ENCODE measurements at places on chromosomes 5 and 9.

DNA sequence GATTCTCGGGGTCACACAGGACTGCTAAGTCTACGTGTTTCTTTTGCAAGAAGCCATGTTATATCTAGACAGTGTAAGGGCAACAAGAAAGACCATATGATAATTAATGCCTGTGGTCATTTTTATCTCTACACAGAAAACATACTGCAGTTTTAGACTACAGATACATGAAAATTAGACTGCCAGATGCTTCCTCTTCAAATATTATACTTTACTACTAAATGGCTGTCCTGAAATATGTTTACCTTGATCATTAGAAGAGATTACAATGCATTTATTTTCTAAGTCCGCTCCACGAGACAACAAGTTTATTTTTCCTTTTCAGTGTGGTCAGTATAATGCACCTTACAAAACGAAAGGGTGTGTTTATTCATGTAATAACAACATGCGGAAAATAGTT, 147.6 kb downstream of the KIAA0825 start:
- DNase-seq: no peak

- DNase-seq: peak; percentile 2
Measured at GRCh38 chr5:15598294-15598902, 98.4 kb downstream of the FBXL7 start.

GRCh38 chr9:33637881-33638280, 113.8 kb downstream of the ANKRD18B start:
- DNase-seq: no peak

DNA sequence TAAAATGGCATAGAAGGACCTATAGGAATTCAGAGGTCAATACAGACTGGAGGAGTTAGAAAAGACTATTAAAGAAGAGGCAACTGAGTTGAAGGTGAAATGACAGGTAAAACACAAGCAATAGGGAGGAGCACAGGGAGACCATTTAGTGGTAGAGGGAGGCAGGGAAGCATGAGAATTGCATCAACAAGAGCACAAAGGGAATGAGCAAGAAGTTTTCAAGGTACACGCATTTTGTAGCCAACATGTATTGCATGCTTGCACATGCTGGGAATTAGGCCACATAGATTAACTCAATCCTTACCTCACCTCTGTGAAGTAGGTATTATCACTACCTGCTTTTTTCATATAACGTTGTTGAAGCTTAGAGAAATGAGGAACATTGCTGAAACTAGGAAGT, 42.3 kb downstream of the PLPP1 start:
- no peak for DNase-seq

GRCh38 chr9:129321286-129322021, 143.4 kb upstream of the IER5L start:
- DNase-seq: no peak

- DNase-seq: no peak
Measured at GRCh38 chr9:31894008-31894407, 490.4 kb upstream of the ACO1 start.

DNA sequence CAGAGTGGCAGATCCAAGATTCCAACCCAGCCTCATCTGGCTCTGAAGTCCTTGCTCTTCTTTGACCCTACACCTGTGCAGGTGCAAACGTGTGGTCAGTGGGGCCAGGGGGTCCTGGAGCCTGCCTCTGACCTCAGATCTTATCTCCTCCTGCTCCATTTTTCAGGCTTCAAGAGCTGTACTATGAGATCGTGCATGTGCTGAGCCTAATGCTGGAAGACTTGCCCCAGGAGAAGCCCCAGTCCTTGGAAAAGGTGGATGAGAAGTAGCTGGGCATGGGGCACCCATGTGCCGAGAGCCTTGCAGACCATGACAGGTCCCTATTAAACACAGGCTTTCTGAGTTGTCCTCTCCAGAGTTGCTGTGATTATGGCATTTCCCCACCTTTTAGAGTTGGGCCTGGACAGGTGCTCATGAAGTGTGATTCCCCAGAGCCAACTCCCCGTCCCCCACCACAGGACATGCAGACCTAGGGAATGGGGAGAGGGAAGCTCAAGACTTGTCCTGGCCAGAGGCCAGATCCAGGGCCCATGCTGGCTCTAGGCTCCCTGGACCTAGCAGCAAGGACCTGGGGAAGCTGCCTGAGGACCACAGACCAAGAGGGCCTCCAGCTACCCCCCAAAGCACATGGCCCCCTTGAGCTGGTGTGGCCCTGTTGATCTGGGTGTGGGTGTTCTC, 22.5 kb downstream of the PITX1 start:
- no peak for DNase-seq

DNA sequence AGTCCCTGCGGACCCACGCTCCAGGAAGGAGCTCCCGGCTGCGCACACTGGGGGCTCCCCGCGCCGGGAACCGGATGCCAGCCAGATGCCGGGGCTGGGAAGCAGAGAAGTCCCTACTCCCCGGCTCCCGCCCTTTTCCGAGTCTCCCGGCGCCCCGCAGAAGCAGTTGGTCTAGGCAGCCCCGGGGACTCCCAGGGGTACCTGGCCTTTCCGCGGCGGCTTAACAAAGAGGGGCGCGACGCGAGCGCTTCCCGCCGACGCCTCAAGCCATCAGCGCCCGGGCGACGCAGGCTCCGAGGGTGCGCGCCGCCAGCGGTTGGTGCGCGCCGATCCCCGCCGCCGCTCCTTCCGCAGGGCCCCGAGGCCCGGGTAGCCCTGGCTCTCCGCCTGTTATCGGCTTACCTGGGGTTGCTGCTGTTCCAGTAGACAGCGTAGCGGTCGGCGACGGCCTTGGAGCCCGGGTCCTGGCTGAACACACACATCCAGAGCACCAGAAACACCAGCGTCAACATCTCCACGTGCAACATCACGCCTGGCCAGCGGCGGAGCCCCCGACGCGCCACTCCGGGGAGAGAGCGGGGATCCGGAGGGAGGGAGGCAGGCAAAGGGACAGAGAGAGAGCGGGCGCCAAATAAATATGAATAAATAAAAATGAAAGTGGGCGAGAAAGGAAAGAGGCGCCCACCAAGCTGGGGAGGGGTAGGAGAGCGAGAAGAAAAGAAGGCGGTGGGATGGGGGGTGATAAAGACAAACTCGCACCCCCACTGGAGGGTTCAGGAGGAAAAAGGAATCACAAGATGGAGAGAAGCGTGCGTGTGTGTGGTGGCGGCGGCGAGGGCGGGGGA, 428 bp downstream of the EFNA5 start:
- DNase-seq: no peak

- no peak for DNase-seq
Measured at GRCh38 chr9:123316053-123316718, 39.8 kb upstream of the CRB2 start.

Measured in activated naive CD8-positive, alpha-beta T cell treated with anti-CD3 and anti-CD28 coated beads, Interleukin-2, amount 50 U/mL, for 24 hours (primary cell).